Stimulated activated CD4-positive, alpha-beta T cell treated with anti-CD3 and anti-CD28 coated beads, TNF-alpha, amount 100 ng/mL, for 48 hours (primary cell): ENCODE measurements at places on chromosomes 13 and 19.

- DNase-seq, result no peak
Measured at GRCh38 chr13:72820898-72821279, 39.0 kb downstream of the PIBF1 start.

GRCh38 chr13:49220036-49220855 lies at the start of gene MLNR:
Gene MLNR, plus strand, starts transcription at chr13:49220338. Its CDS starts 0 bp downstream, at chr13:49220338.
- no peak for DNase-seq

DNA sequence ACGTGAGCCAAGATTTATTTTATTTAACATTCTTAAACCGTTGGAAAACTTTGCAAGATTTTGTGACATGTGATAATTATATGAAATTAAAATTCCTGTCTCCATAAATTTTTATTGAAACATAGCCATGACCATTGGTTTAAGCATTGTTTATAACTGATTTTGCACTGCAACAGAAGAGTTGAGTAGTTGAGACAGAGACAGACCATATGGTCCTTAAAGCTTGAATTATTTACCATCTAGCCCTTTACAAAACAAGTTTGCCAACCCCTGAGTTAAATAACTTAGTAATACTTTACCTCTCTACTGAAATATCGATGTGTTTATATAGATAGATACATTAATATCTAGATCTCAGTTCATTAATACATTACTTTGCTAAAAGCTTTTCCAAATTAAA lies 814.1 kb upstream of the GPC6 start:
- no peak for DNase-seq

DNA sequence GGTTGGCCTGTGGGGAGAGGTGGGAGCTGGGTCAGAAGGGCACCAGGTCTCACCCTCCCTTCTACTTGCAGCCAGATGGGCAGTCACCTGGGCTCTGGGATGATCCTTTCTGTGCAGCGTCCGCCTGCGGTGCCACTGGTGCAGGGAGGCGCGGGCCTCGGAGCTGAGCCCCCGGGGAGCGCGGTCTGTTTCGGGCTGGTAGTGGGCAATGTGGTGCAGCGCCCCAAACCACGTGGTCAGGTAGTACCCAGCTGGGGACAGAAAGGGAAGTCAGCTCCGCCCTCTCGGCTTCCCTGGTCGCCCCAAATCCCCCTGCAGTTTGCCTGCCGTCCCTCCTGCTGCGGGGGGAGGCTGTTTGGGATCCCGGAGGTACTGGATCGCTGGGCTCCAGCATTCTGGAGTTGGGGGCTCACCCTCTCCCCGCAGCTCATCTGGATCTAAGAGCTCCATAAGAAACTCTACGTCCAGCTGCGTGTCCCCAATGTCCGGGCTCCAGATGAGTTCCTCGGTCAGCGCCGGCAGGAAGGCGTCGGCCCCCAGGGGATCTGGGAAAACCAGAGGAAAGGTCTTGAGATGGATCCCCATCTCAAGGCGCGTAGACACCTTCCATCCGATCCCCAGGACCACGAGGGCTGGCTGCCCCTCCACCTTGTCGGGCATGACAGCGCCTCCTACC lies 8.8 kb downstream of the RINL start:
- DNase-seq, result no peak
